Left cardiac atrium (tissue), 4 donors: ENCODE measurements at places on chromosomes 6 and 20. TPM values are rescaled to one million over a fixed set of nuclear protein-coding genes. Genes with fewer than 3 reads are reported as not detected.

HLA-DPA1 gene
- 50.5 TPM for total RNA-seq

KIAA1755 gene
- 8.0 TPM for total RNA-seq

CDH4 gene
- 0.06 TPM for total RNA-seq

C6orf132 gene
- total RNA-seq, result 2.6 TPM

GJE1 gene
- not detected for total RNA-seq

MYCT1 gene
- 13.4 TPM for total RNA-seq

SAMD5 gene
- 2.1 TPM for total RNA-seq

SRSF12 gene
- 0.09 TPM for total RNA-seq

CALHM5 gene
- total RNA-seq, result 3.0 TPM

BMP7 gene
- total RNA-seq, result 23.9 TPM

ABHD16B gene
- not detected for total RNA-seq

FIG4 gene
- 11.1 TPM for total RNA-seq

TOX2 gene
- 1.6 TPM for total RNA-seq

HLA-A gene
- 290 TPM for total RNA-seq

GNMT gene
- 0.63 TPM for total RNA-seq

PLN gene
- 1,029 TPM for total RNA-seq

EPHA7 gene
- 6.7 TPM for total RNA-seq

FAM217A gene
- total RNA-seq, result not detected

PDYN gene
- not detected for total RNA-seq

FOXS1 gene
- 3.1 TPM for total RNA-seq

MROH8 gene
- 4.8 TPM for total RNA-seq

ARMH2 gene
- not detected for total RNA-seq

IL17F gene
- not detected for total RNA-seq

ZNF334 gene
- 1.3 TPM for total RNA-seq
